Nucleus accumbens (tissue), 56 donors: ENCODE measurements at places on chromosomes 12 and 14.

DNA sequence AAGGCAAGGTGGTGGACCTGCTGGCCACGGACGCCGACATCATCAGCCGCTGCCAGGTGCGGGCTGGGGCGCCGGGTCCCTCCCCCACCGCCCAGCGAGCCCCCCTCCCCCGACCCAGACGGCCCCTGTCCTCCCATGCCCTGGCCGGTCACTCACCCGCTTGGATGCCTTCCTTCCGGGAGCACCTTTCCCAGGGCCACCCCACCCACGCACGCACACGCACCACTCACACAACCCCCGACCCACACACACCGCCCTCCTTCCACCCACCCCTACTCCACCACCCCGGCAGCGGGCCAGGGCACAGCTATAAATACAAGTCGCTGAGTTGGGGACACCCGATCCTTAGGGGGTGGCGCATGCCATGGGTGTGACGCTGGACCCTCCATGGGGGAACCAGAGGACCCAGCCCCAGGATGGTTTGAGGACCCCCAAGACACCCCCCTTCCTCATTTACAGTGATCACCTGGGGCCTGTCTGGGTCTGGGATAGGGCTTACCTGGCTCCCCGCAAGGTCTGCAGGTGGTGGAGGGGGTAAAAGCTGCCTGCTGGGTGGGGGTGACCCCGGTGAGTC lies 465 bp downstream of the ADSS1 start:
- no peak for DNase-seq

- DNase-seq, result no peak
These were observed 73.5 kb downstream of the ARMH4 start for GRCh38 chr14:58078471-58078870.

DNA sequence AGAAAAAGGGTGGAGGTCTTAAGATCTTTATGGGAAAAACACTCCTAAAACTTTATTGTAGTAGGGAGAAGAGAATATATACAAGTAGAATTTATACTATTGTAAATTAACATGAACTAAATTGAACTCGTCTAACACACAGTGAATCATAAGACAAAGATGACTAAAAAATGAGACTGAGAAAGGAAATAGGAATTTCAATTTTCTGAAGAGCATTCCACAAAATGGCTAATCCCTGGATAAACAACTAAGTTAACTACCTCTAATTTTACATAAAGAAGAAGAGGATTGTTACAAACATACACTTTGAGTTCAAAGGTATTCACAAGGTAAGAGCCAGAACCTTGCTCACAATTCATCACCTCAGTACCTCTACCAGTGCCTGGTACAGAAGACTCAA lies 2.0 kb downstream of the MAP4K5 start:
- DNase-seq, result no peak

DNA sequence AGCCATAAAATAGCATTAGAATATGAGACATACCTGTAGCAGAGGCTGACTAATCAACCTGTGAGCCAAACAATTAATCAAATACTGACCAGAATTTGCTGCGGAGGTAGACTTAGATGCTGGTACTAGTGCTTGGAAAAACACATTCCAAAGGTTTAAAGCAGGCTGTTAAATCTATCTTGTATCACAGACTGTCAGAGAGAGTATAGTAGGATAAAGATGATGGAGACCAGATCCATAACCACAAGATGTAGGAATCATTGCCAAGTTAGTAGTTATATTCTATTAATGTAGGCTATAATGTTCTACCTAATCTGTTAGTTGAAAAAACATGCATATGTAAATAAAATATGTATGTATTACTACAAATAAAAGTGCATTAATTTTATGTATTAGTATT lies 726.2 kb downstream of the SLC6A15 start:
- no peak for DNase-seq

GRCh38 chr14:74956027-74956279 lies 556 bp upstream of the PGF start:
- no peak for DNase-seq

GRCh38 chr12:34401659-34402227 lies 379.4 kb downstream of the ALG10 start:
- no peak for DNase-seq

GRCh38 chr14:78227248-78228077 lies 57.3 kb downstream of the NRXN3 start:
- DNase-seq, result no peak
